Upper lobe of right lung (tissue), 1 donor: ENCODE measurements at places on chromosomes 4 and X. TPM values are rescaled to one million over a fixed set of nuclear protein-coding genes. Genes with fewer than 3 reads are reported as not detected.

DNA sequence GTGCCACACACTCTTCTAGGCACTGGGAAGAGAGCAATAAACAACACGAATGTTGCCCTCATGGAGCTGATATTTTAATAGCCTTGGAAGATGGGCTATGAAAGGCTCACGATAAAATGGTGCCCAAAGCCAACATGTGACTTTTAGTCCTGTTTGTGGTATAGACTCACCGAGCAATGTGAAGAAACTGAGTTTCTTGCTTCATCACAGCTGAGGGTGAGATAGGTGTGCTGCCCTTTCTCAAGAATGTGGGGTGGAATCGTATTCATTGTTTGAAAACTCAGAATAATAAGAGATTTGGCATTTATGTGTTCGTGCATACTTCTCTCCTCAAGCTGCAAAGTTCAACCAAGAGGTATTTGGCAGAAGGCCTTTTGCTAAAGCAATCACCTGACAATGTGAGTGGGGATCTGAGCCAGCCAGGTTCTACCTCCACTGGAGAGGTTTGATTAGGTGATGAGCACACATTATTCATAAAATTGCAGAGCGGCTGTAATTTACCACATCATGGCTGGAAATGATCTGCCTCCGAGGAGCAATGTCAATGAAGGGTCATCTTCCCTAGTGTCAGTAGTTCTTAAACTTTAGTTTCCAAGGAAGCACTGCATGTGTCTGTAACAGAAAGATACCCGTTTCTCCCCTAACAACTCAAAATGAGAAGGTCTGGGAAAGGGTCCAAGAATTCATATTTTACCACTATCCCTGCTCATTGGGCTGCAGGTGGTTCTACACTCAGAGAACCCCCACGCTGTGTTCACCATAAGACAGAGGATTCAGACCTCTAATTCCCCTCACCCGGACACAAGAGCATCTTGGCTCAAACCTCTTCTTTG lies 41.9 kb upstream of the CBR4 start:
- H3K27ac ChIP-seq, result no peak overlapping the region
- H3K36me3 ChIP-seq, result no peaks in the 10 kb centered on the region
- no peak overlapping the region for H3K4me3 ChIP-seq
- H3K4me1 ChIP-seq, result peaks cover 10% of the 10 kb centered on the region
- no peak for DNase-seq

GRCh38 chr4:123777373-123777772 lies 380.8 kb downstream of the SPRY1 start:
- no peak for DNase-seq
- H3K4me3 ChIP-seq, result no peak overlapping the region
- H3K27ac ChIP-seq, result no peak overlapping the region
- peaks cover 8% of the 10 kb centered on the region for H3K4me1 ChIP-seq
- no peaks in the 10 kb centered on the region for H3K36me3 ChIP-seq

The FATE1 gene
- not detected for total RNA-seq

DNA sequence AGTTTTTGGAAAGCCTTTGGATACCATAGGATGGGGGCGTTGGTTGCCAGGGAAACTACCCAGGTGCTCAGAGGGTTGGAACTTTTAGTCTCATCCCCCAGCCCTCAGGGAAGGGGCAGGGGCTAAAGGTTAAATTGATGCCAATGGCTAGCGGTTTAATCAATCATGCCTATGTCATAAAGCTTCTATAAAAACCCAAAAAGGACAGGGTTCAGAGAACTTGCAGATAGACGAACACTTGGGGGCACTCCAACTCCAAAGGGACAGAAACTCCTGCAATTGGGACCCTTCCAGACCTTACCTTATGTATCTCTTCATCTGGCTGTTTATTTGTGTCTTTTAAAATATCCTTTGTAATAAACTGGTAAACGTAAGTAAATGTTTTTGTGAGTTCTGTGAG lies 30.0 kb upstream of the GPR173 start:
- no peak overlapping the region for H3K4me3 ChIP-seq
- no peak overlapping the region for H3K27ac ChIP-seq
- no peaks in the 10 kb centered on the region for H3K4me1 ChIP-seq
- H3K27me3 ChIP-seq, result no peaks in the 10 kb centered on the region
- H3K36me3 ChIP-seq, result no peaks in the 10 kb centered on the region

The AFF2 gene
- total RNA-seq, result 13.4 TPM
